Lung (tissue), 17 donors: ENCODE measurements at places on chromosomes 5 and 9. TPM values are rescaled to one million over a fixed set of nuclear protein-coding genes. Genes with fewer than 3 reads are reported as not detected.

GRCh38 chr5:132770476-132771159, 6.4 kb downstream of the SEPTIN8 start:
- no peaks in the 10 kb centered on the region for H3K36me3 ChIP-seq
- H3K4me1 ChIP-seq, result peaks cover 23% of the 10 kb centered on the region
- no peaks in the 10 kb centered on the region for H3K27me3 ChIP-seq
- H3K27ac ChIP-seq, result no peak overlapping the region
- no peak for DNase-seq
- no peak overlapping the region for H3K4me3 ChIP-seq

DNA sequence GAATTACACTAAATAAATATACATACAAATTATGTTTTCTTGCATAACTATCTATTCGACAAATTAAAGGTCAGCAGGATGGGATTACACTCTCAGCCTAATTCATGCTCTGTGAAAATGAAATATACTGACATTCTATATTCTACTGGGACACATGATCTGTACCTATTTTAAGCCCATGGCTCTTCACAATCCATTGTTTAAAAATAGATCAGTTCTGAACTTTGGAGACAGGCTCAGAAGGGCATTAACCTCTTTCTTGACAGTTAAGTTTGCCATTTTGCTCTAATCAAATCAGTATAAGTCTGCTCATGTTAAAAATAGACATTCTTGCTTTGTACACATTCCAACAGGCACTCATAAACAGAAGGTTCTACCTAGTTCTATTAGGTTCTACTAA, 361.2 kb downstream of the HCN1 start:
- no peaks in the 10 kb centered on the region for H3K4me1 ChIP-seq
- H3K27ac ChIP-seq, result no peak overlapping the region
- H3K36me3 ChIP-seq, result no peaks in the 10 kb centered on the region
- no peak overlapping the region for H3K4me3 ChIP-seq

- H3K27ac ChIP-seq, result no peak overlapping the region
- H3K36me3 ChIP-seq, result peaks cover 9% of the 10 kb centered on the region
- no peak overlapping the region for H3K4me3 ChIP-seq
- H3K27me3 ChIP-seq, result no peaks in the 10 kb centered on the region
Measured at GRCh38 chr9:27538647-27539046, 9.0 kb upstream of the MOB3B start.

GRCh38 chr5:62214701-62215100, 91.3 kb upstream of the KIF2A start:
- no peak overlapping the region for H3K4me3 ChIP-seq
- no peak overlapping the region for H3K27ac ChIP-seq
- no peaks in the 10 kb centered on the region for H3K36me3 ChIP-seq
- DNase-seq, result no peak
- H3K27me3 ChIP-seq, result peaks cover 3% of the 10 kb centered on the region

- H3K4me3 ChIP-seq, result no peak overlapping the region
- H3K27me3 ChIP-seq, result no peaks in the 10 kb centered on the region
- no peak for DNase-seq
- no peaks in the 10 kb centered on the region for H3K36me3 ChIP-seq
- H3K4me1 ChIP-seq, result no peaks in the 10 kb centered on the region
Measured at GRCh38 chr9:86485359-86485758, 131.1 kb upstream of the TUT7 start.

- H3K36me3 ChIP-seq, result no peaks in the 10 kb centered on the region
- no peaks in the 10 kb centered on the region for H3K27me3 ChIP-seq
- DNase-seq, result peak; percentile 71
- peaks cover 26% of the 10 kb centered on the region for H3K4me1 ChIP-seq
- no peak overlapping the region for H3K4me3 ChIP-seq
Measured at GRCh38 chr5:172575816-172576545, 65.1 kb upstream of the NEURL1B start.

DNA sequence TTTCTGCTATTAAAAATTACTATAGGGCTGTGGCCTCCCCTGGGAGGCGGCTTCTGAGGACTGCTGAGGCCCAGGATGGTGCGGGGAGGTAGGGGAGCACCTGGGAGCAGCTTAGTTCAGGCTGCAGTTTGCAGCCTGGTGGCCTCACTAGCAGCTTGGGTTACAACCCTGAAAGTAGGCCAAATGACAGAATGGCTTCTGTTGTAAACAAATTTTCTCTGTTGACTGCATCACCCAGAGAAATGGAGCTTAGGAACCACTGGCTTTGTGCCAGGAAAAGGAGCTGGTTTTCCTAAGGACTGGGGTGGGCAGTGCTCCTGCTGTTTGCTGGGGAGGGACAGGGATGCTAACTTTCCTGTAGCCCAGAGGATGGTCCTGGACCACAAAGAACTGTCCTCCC, 130.3 kb downstream of the ENTREP1 start:
- no peak overlapping the region for H3K27ac ChIP-seq
- H3K36me3 ChIP-seq, result peaks cover 8% of the 10 kb centered on the region
- H3K4me1 ChIP-seq, result no peaks in the 10 kb centered on the region
- peak; percentile 68 for DNase-seq

- no peaks in the 10 kb centered on the region for H3K36me3 ChIP-seq
- H3K27ac ChIP-seq, result no peak overlapping the region
- no peaks in the 10 kb centered on the region for H3K4me1 ChIP-seq
- DNase-seq, result no peak
Measured at GRCh38 chr5:76941442-76941841, 11.4 kb upstream of the CRHBP start.

- H3K27ac ChIP-seq, result no peak overlapping the region
- H3K27me3 ChIP-seq, result peaks cover 14% of the 10 kb centered on the region
- H3K4me3 ChIP-seq, result no peak overlapping the region
Measured at GRCh38 chr5:6457592-6457991, 8.9 kb downstream of the UBE2QL1 start.

GRCh38 chr5:117973785-117974184, 1014.6 kb downstream of the DTWD2 start:
- no peak for DNase-seq
- no peak overlapping the region for H3K4me3 ChIP-seq
- no peaks in the 10 kb centered on the region for H3K27me3 ChIP-seq
- no peaks in the 10 kb centered on the region for H3K4me1 ChIP-seq

- no peaks in the 10 kb centered on the region for H3K36me3 ChIP-seq
- no peaks in the 10 kb centered on the region for H3K27me3 ChIP-seq
- no peak overlapping the region for H3K4me3 ChIP-seq
- peak; percentile 90 for DNase-seq
- H3K4me1 ChIP-seq, result no peaks in the 10 kb centered on the region
Measured at GRCh38 chr9:89602978-89603766, 1.6 kb upstream of the GADD45G start.

DNA sequence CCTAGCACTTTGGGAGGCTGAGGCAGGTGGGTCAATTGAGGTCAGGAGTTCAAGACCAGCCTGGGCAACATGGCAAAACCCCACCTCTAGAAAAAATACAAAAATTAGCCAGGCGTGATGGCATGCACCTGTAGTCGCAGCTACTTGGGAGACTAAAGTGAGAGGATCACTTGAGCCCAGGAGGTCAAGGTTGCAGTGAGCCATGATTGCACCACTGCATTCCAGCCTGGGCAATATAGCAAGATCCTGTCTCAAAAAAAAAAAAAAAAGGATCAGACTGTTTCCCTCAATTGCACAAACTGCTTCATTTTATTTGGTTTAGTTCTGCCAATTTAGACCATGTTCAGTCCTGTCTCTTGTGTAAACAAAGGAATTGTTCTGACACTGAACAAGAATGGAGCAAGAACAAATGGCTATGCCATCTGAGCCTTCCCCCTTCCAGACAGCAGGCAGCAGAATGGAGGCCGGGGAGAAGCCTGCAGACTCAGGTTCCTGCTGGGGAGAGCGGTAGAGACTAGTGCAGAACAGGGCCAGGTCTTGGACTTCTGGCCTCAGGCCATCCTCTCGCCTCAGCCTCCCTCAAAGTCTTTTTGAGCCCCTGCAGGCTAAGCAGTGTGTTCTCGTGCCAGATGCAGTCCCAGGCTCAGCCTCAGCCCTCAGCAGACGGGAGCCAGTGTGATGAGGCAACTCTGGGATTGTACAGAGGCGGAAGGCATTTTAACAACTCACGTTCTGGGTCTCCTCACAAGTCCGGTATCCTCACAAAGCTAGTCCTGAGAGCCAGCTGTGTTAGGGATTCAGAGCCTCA, 18.2 kb downstream of the HNRNPH1 start:
- no peak overlapping the region for H3K27ac ChIP-seq
- no peak for DNase-seq
- peaks cover 59% of the 10 kb centered on the region for H3K36me3 ChIP-seq
- H3K4me3 ChIP-seq, result no peak overlapping the region
- H3K27me3 ChIP-seq, result no peaks in the 10 kb centered on the region

DNA sequence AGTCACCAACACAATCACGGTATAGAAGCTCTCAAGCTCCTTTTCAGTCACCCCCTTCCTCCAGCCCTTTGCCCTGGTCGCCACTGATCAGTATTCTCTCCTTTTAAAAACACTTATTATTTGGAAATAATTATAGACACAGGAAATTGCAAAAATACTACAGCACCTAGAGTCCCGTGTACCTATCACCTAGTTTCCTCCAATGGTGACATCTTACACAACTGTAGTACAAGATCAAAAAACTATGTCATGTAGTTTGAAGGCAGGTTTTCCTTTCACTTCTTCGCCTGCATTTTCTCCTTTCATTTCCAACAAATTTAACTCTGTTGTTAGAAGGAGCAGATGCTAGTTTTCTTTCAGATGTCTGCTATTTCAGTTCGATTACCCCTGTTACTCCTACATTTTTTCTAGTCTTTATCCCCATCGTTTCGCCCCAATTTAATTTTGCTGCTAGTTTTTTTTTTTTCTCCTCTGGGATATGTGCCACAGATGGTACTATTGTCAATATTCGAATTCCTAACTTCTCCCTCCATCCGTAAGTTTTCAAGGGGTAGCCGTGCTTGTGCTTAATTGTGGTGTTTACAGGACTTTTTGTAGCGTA, 612 bp upstream of the ATG10 start:
- H3K4me3 ChIP-seq, result peak overlapping the region; percentile 74
- H3K36me3 ChIP-seq, result no peaks in the 10 kb centered on the region
- peaks cover 3% of the 10 kb centered on the region for H3K4me1 ChIP-seq
- no peaks in the 10 kb centered on the region for H3K27me3 ChIP-seq
- H3K27ac ChIP-seq, result peak overlapping the region; percentile 100

DNA sequence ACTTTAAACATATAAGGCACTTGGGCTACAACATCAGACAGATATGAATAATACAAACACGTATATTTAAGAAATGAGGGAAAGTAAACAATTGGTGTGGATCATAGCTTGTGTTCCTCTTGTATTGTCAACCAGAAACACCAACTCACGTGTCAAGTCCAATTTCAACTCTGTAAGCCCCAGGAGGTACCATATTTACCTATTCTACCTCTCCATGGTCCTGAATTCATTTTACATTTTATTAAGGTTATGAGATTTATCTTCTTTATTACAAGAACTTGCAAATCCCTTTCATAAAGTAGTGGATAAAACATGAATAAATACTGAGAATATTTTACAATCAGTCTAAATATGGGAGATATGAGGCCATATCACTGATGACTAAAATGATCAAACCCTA, 501.6 kb downstream of the MAT2B start:
- no peak overlapping the region for H3K27ac ChIP-seq
- no peaks in the 10 kb centered on the region for H3K4me1 ChIP-seq
- H3K27me3 ChIP-seq, result no peaks in the 10 kb centered on the region
- DNase-seq, result no peak
- H3K4me3 ChIP-seq, result no peak overlapping the region
- no peaks in the 10 kb centered on the region for H3K36me3 ChIP-seq

CPLANE1 gene
- 66.4 TPM for total RNA-seq

TAF11L14 gene
- total RNA-seq, result not detected

EIF4E1B gene
- not detected for total RNA-seq

CCL27 gene
- not detected for total RNA-seq

FGF1 gene
- 1.4 TPM for total RNA-seq

ORM2 gene
- 0.77 TPM for total RNA-seq

PCDHA4 gene
- total RNA-seq, result 2.9 TPM
